ENCODE measurements at places on chromosomes 12 and 14. TPM values are rescaled to one million over a fixed set of nuclear protein-coding genes. Genes with fewer than 3 reads are reported as not detected.

DNA sequence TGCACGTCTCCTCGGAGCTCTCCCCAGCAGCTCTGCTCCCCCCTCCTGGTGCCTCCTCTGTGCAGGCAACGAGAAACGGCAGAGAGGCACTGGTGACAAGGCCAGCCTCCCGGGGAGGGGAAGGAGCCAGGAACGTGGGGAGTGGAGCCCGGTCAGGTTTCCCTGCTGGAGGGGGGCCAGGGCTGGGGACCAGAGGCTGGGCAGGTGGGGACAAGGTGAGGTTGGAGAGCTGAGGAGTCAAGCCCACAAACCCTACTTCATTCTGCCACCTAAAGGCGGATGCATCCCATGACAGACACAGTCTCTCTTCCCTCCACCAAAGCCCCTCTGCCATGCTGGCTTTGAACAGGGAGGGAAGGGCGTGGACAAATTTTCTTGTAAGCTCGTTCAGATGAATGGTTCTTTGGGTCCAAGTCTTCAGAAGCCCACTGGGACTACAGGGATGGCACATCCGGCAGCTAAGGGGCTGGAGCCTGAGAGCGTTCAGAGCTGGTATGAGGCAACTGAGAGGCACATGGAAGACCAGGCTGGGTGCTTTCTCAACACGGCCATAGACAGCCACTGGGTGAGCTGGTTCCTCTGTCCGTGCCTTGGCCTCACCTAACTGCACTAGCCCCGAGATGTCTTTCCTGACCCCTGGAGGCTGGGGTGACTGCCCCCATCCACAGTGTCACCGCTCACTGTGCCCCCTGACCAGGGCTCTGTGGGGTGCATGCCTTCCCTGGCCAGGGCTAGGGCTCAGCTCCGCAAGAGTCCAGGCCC is 105.9 kb downstream of the RBM19 start:
- no peak for DNase-seq

FOXA1 gene
- 21.8 TPM for total RNA-seq

GRCh38 chr14:67199016-67199415 is 9.8 kb downstream of the GARIN2 start:
- DNase-seq: no peak

- DNase-seq: no peak
Observed at GRCh38 chr12:12182703-12183365, 84.0 kb downstream of the LRP6 start.

RDH16 gene
- total RNA-seq: 1.3 TPM

- no peak for DNase-seq
Observed at GRCh38 chr12:128276471-128276870, 9.5 kb downstream of the TMEM132C start.

- DNase-seq: no peak
Observed at GRCh38 chr12:26028953-26029735, 70.7 kb downstream of the RASSF8 start.

DNA sequence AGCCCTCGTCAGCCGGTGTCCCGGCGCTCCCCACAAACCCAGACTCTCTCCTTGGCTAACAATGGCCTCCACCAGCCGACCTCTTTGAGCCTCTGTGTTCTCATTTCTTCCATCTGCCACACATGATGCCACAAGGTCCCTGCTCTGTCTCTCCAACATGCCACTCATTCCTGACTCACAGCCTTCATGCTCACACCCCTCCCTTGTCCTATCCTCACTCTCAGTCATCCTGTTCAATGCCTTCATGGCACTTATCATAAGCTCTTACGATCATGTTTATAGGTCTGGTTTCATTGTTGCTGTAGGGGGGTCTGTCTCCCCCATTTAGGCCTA is 9.6 kb upstream of the SERPINA11 start:
- DNase-seq: no peak

DNA sequence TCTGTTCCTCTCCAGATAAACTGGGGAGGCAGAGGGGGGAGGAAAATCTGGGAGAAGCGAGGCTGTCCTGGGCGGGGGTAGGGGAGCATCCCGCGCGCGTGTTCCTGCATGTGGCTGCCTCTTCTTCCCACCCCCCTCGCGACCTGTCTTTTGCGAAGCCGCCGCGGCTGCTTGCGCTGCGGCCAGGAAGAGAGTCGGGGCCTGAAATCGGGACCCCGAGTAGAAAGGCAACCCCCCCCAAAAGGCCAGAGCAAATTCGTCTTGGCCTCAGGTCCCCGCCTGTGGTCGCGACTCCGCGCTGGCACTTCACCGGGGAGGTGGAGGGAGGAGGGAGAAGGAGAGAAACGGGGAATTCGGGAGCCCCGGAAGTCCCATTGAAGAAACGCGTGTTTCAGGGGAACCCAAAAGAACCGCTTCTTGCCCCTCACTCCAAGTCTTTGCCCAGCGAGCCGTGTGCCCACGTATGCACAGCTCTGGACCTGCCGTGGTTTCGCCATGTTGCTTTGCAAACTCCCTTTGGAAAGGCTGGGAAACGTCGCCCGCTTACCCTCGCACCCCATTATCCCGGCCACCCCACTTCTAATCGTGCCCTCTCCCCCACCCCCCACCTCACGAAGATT is 944 bp downstream of the CCND2 start:
- DNase-seq: no peak

CMA1 gene
- not detected for total RNA-seq

GRCh38 chr14:102848830-102849525 is 71.7 kb downstream of the TRAF3 start:
- DNase-seq: no peak

SERPINA10 gene
- not detected for total RNA-seq

DNA sequence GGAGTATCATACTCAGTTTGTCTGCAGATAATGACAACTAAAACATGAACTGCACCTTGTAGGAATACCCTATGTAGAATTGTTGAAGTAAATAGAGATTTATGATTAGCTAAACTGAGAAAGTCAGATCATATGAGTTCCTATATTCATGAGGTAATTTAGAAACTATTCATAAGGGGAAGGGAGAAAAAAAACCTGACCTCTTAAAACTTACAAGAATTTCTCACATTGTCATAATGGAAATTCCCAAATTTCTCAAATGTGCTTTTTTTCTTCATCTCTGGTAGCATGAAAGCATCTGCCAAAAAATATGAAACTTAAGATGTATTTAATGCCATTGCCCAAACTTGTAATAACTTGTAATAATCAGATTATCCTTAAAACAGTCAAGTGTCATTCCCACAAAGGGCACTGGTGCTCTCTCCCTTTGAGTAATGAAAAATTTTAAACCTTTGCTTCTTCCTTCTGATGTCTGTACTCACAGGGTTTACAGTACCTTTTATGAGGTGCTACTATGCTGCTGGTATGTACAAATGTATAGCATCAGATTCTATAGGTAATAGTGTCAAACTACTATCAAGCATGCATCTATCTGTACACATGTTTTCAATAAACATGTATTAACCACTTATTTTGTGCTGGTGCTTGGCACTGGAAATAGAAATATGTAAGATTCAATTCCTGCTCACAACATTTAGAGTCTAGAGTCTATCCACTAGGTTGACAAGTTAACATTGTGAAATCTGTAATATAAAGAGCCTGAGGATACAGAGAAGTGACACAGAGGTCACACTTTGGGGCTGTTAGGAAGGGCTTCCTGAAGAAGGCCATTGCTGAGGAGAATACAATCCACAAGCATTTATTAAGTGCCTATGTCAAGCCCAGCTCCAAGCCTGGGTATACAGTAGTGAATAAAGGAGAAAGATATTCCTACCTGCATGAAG is 17.4 kb upstream of the DRAM1 start:
- no peak for DNase-seq

DNA sequence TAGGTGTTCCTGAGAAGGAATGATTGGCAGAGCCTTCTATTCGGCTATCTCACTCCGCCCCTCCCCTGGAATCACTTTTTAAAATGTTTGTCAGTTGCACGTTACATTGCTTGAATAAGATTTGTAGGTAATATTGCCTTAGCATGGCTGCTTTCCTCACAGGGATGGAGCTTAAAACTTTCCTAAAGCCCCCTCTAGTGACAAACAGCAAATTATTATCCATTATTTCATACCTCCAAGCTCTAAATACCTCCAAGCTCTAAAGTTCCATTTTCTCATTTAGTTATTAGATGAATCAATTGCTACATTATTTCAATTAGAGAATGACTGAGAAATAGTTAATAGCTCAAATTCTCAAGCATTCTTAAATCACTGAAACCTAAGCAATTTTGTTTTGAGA is 5.1 kb upstream of the SPATA7 start:
- no peak for DNase-seq

DNA sequence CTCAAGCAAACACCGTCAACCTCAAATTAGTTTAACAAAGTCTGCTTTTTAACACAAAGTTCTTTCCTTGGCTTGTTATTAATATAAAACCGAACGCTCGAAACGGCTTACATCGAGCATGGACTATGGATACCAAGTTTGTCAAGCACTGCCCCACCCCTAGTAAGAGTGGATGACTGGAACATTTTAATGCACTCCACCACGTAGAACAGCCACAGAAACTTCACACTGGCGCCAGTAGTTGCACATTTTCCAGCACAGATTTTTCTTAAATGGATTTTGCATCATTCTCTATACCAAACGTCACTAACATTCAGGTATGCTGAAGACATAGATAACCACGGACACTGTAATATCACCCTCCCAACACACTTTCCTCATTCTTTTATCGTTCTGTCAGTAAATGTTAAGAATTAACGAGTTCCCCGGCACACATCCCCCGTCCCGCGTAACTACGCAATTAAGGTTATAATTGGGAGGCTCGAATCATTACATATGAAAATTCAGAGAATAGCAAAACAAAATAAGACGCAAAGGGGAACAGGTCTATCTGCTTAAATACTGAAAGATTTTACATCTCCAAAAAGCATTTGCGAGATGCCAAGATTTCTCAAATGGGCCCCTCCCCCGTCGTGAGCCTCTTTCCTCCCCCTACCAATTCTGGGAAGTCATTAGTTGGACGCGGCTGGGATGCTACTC is 990 bp downstream of the FERMT2 start:
- peak; percentile 59 for DNase-seq

CCDC60 gene
- 3.3 TPM for total RNA-seq

PTPRB gene
- 1.7 TPM for total RNA-seq

DNA sequence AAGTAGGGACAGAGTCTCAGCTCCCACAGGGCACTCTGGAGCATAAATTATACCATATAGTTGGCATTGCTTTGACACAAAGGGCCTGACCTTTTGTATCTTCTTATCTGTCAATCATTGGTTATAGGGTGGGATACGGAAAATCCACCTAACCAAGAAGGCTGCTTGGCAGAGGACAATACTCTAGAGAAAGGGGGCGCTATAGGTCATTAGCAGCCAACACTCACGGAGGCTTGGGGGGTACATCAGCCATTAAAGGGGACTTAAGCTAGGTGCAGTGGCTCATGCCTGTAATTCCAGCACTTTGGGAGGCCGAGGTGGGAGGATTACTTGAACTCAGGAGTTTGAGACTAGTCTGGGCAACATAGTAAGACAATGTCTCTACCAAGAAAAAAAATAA is 22.9 kb downstream of the SPTSSA start:
- no peak for DNase-seq

MEG3 gene
- not detected for total RNA-seq

DNA sequence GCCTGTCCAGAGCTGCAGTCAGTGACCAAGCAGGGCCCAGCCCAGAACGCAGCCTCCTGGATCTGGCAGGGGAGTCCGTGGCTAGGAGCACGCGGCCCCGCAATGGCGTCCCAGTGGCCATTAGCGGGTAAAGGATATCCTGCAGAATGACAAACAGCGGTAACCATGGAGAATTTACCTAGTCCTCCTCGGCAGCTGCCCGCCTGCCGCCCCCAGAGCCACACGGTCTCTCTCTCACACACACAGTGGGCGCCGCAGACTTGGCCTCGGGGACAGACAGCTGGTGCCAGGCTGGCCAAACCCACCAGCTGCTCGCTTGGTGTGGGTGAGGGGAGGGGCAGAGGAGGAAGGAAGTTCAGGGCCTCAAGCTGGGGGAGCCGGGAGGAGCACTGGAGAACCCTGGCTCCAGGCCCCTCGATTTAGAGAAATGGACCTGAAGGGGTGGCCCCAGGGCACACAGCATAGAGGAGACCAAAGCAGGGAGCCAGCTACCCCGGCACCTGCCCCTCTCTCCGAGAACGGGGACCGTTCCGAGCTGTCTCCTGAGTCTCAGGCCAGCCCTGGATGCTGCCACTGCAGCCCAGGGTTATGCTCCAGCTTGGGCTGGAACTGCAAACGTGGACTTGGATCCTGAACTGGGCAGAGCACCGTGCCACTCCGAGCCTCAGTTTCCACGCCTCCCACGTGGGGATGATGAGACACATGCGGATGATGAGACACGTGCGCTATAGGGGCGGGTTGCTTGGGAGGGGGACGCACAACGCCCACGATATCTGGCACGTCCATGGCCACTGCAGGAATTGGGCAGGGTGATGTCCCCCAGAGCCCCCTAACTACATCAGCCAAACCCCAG is 3.4 kb downstream of the CDK2AP1 start:
- DNase-seq: no peak

GRCh38 chr12:1881301-1881700 is 37.2 kb downstream of the CACNA2D4 start:
- DNase-seq: no peak

GRCh38 chr12:89476232-89476631 is 48.4 kb downstream of the GALNT4 start:
- no peak for DNase-seq

DNA sequence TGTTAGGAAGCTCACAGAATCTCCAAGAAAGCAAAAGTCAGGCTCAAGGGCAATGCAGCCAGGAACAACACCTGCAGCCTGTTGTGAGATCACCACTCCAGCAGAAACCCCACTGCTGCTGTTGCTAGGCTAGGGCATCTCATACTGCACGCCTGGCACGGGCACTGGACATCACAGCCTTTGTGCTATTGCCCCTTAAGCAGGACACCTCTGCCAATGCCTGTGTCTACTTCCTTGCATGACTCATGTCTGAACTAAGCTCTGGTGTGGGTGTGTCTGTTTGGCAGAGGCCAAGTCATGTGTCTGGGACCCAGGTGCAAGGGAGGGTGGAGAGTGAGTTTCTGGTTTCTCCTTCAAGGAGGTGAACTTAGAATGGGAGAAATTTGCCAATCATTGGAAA is 10.0 kb upstream of the DDX47 start:
- no peak for DNase-seq

DLK1 gene
- 1,080 TPM for total RNA-seq

GRCh38 chr12:23694307-23694706 is 255.2 kb downstream of the SOX5 start:
- DNase-seq: no peak

SCNN1A gene
- 20.3 TPM for total RNA-seq

GRCh38 chr12:8572507-8572906 is 31.8 kb upstream of the CLEC4E start:
- DNase-seq: no peak

DNA sequence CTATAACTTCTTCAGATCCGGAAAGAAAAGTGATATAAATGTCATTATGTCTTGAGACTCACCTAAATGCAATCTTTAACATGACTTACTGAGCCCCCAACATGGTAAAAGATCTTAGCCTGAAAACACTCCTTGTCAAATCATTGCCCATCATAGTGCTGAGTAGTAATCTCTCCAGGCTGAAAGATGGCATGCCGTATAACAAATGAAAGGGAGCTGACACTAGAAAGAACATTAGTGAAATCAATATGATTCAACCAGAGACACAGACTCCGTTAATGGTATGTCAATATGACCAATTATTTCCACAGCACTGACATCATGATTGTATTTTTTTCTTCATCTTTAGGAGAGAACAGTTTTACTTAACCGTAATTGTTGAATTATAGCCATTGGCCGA is 54.4 kb downstream of the BICD1 start:
- no peak for DNase-seq

GRCh38 chr14:53140585-53140984 is 12.5 kb downstream of the DDHD1 start:
- DNase-seq: no peak

CFAP251 gene
- total RNA-seq: 6.9 TPM

CCDC38 gene
- total RNA-seq: 0.09 TPM

GRCh38 chr14:77181603-77182437 is at the start of gene TMEM63C:
Gene TMEM63C, plus strand, starts transcription at chr14:77181798. Its CDS starts 37,016 bp downstream, at chr14:77218814.
- DNase-seq: peak; percentile 45

- DNase-seq: no peak
Observed at GRCh38 chr12:95554532-95555071, 3.3 kb upstream of the USP44 start.
